ENCODE measurements at places on chromosomes 4 and X.

- no peak for DNase-seq
Measured at GRCh38 chr4:89486673-89487072, 179.1 kb upstream of the GPRIN3 start.

DNA sequence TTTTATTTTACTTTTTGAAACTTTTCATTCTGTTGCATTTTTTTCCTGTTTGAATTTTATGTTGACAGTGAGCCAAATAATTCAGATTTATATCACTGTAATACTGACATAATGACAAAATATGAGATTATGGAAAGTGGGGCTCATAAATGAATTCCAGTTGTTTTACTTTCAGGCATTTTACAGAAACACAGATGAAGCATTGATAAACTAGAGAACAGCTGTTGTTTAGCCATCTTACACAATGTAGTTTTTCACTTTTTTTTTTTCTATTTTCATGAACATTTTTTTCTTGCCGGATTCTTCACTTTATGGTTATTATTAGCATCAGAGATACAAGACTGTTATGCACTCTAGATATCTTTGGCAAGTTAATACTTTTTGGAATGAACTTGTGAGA lies 91.7 kb upstream of the PAQR3 start:
- no peak for DNase-seq

- DNase-seq, result no peak
Measured at GRCh38 chr4:55512922-55513571, 33.7 kb downstream of the CLOCK start.

DNA sequence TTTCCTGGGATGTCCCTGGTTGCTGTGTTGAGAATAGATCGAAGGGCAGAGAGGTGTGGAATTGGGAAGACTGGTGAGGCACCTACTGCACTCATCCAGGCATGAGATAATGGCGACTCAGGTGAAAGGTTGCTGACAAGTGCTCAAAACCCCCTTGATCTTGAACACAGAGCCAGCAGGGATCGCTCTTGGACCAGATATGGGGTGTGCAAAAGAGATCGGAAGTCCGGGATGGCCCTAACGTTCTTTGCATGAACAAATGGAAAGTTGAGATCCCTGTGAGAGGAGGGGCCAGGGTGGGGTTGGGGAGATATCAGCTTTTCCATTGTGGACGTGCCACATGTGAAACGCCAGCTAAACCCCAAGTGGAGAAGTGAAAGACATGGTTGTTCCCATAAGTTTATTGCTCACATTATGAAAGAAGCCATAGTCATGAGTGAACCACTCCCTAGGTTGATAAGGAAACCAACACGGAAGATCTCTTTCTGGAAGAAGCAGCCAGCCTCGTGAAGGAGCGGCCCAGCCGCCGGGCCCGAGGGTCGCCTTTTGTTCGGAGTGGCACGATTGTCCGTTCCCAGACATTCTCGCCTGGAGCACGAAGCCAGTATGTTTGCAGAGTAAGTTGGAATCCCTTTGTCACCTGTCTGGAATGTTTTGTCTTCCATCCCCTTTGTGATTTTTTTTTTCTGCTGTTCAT lies 22.6 kb upstream of the CLCN4 start:
- no peak for DNase-seq

- no peak for DNase-seq
Measured at GRCh38 chrX:118626346-118626745, 101.1 kb upstream of the IL13RA1 start.

GRCh38 chr4:152684007-152684406 lies 4.2 kb upstream of the TMEM154 start:
- DNase-seq, result no peak

DNA sequence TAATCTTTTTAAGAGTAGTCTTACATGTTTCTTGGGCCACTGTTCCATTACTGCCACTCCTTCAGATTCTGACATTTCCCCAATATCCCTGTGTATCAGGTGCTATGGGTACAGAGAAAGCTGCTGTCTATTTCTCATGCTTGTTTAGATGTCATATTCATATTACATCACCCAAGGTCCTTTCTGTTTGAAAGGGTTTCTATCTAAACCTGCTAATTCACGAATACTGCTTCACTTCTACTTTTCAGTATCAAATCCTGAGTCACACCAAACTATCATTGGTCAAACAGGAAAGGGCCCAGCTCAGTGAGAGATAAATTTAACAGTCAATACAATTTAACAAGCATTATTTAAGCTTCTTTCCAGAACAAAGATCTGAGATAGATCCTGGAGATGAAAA lies 241.4 kb downstream of the UGT8 start:
- no peak for DNase-seq

- DNase-seq, result no peak
Measured at GRCh38 chr4:23773884-23774636, 115.8 kb downstream of the PPARGC1A start.

- no peak for DNase-seq
Measured at GRCh38 chr4:89469930-89470375, 162.4 kb upstream of the GPRIN3 start.

DNA sequence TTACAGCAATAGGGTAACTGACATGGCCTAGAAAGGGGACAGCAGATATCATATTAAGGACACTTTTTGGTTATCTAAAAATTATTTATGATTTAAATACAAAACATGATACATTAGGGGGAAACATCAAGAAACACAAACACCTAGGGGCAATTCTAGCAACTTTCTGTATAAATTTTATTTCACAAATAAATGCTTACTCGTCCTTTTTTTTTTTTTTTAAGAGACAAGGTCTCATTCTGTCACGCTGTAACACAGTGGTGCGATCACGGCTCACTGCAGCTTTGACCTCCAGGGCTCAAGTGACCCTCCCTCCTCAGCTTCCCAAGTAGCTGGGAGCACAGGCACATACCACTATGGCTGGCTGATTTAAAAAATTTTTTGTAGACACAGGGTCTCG lies 151.8 kb upstream of the BCOR start:
- DNase-seq, result no peak

DNA sequence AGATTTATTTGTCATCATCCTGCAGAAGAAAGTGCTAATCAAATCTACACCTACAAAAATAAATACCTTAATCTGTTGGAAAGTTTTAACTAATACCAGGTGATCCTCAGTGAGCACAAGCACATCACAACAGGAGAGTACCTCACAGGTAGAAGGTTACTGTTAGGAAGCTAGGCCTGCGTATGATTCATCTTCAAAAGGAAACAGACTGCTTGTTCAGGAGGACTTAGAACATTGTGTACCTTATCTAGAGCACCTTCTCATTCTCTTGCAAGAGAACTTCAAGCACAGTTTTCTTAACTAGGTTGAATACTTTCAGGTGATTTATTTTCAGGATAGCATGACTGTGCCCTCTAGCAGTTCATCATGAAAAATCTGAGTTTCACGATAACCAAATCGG lies 54.2 kb downstream of the MND1 start:
- no peak for DNase-seq

DNA sequence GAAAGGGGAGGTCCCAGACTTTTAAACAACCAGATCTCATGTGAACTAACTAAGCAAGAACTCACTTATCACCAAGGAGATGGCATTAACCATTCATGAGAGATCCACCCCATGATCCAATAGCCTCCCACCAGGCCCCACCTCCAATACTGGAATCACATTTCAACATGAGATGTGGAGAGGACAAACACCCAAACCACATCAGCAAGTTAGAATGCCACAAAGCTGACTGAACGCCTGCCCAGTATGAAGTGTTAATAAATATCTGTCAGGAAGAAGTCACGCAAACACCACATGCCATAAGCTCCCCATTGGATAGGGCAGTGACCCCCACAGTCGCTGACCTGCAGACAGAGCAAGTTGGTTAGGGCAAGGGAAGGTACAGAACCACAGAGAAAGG lies 14.3 kb downstream of the SLC10A6 start:
- DNase-seq, result no peak

DNA sequence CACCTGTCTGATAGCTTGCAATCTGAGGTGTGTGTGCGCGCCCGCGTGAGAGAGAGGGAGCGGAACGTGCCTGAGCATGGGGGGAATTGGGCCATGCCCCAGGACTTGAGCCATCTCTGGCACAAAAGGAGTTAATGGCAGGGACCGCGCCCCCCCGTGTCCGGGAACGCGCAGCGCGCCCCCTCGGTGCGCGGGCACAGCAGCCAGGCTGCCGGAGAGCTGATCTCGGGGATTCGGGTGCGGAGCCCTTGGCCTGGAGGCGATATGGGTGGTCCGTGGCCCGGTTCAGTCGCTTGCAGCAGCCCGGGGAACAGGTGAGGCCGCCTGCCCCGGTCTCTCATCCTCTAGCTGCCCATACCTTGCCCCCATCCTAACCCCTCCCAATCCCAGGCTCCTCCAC lies at the start of gene NLGN3:
Gene NLGN3, plus strand, starts transcription at position 191 of the 400 bp plus-strand sequence. CDS start 2,909 bp downstream, outside the sequence.
- DNase-seq, result no peak

DNA sequence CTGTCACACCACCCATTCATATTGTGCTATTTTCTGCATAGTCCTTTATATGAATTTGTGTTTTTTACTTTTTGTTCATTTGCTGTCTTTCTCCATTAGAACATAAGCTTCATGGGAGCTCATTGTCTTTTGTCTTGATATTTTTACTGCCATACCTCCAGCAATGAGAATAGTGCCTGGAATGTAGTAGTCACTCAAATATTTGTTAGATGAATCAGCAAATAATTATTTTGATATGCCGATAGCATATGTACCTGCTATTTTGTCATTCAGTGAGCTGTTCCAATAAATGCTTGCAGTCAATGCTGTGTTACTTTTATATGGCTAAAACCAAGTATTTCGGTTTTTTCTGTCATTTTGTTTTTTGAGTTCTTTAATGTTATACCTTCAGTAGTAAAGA lies 43.5 kb upstream of the SLC25A31 start:
- no peak for DNase-seq

GRCh38 chr4:16199093-16199492 lies 27.2 kb downstream of the TAPT1 start:
- DNase-seq, result no peak

DNA sequence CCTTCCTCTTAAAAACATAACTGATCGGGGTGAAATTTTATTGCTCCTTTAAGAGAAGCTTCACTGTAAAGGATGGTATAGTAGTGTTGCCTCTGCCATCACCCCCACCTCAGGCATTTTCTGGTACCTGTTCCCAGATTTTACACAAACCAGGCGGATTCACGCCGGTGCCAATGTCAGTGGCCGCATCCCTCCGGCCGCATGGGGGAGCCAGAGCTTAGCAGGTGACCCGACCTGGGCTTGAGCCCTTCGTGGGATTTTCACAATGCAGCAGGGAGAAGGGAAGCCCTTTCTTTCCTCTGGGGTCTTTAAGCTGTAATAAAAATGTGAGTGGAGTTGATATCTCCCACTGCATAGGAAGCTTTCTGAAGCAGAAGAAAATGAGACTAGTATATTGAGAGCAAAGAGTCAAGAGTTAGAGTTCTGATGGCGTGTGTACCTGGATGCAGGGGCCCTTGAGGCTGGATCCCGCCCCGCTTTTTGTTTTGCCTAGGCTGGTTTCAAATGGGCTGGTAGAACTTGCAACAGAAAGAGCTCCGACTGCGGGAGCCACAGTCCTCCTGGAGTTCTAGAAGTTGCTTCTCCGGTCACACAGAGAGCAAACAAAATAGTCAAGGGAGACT lies 59.4 kb downstream of the POLR2B start:
- peak; percentile 54 for DNase-seq

DNA sequence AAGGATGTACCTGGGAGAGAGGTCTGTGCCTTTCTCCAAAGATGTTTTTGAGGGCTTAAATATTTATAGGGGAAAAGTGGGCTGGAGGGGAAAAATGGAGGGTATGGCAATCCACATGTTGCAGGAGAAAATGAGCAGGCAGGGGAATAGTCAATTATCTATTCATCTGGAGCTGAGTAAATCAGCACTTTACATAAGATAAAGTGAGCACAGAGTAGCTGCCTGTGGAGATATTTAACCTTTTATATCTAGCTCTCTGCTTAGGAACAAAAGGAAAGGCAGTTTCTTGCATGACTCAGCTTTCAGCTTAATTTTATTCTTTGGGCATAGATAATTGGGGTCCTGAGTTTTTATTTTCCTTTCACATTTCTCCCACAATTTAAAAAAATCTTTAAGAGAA lies 93.6 kb upstream of the NPY2R start:
- DNase-seq, result no peak

DNA sequence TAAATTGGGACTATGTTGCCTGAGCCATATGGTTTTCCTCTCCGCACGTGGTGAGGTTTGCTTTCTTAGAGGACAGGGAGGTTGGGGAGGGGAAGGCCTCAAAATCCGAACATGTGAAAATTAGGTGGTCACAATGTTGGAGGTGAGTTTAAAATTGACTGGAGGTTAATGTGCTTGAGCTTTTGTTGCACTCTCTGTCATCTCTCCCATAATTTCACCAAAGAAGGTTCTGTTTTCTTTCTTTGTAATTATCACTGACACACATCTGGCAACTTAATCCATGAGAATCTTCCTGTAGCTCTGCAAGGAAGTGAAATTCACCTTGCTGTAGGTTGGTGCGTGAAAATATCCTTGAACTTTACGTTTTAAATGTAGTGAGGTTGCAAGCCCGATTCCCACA lies 225.5 kb downstream of the PDGFC start:
- DNase-seq, result no peak

GRCh38 chr4:108255203-108255747 lies 86.5 kb upstream of the LEF1 start:
- no peak for DNase-seq

GRCh38 chr4:80814266-80814665 lies 216.2 kb upstream of the BMP3 start:
- DNase-seq, result no peak

DNA sequence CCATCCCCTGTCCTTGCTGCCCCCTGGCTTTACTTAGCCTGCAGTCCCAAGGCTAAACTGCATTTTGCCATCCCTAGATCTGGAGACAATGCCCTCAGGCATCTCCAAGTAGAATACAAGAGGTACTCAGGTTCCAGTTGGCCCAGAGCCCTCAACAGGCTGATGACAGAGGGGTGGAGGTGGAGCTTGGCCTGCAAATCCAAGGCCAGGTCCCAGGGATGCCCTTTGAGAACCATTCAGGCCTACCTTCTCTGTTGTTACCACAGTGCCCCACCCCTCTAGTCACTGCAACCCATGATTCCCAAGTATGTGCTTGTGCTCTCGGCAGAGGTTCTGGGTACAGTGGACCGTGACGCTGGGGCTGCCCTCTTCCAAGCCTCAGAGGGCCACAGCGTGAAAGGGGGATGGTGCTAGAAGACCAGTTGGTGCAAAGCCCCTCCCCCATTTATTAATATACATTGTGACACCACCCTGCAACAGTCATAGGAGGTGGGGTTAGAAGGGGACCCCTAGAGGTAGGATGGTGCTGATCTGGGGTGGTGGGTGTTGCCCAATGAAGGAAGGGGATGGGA lies 6.4 kb upstream of the UBA1 start:
- DNase-seq, result no peak
